CD4-positive, alpha-beta memory T cell (primary cell): ENCODE measurements at places on chromosomes 7 and 10. TPM values are rescaled to one million over a fixed set of nuclear protein-coding genes. Genes with fewer than 3 reads are reported as not detected.

- DNase-seq, result no peak
Measured at GRCh38 chr10:49329146-49329505, 30.2 kb downstream of the C10orf71 start.

DNA sequence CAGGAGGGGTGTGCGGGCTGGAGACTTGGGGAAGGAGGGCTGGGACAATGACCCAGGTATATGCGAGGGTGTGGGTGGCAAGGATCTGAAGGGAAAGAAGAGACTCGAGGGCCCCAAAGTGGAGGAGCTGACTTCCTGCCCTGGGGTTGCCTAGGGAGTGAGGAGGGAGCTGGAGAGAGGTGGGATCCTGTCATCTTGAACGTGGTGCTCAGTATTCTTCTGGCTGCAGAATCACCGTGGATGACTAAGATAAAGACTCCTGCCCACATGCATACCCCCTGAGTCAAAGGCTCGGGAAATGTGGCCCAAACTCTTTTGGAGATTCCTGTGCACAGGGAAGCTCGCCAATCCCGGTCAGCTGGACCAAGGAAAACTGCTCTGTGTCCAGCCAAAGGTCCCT, 31.2 kb downstream of the COL17A1 start:
- no peak for DNase-seq

AKR1C4 gene
- polyA plus RNA-seq, result not detected

CARD11 gene
- polyA plus RNA-seq, result 4.9 TPM

DNA sequence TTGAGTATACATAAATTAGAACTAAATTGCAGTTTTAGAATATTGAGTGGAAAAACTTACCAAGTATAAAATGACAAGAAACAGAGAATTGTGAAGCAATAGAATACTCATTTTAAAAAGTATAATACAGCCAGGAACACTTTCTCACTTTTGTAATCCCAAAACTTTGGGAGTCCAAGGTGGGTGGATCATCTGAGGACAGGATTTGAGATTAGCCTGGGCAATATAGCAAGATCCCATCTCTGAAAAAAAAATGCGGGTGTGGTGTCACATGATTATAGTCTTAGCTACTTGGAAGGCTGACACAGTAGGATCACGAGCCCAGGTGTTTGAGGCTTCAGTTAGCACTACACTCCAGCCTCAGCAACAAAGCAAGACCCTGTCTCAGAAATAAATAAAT, 440.9 kb upstream of the POT1 start:
- no peak for DNase-seq

GRCh38 chr10:12158111-12158510, 28.6 kb downstream of the SEC61A2 start:
- no peak for DNase-seq

C7orf33 gene
- polyA plus RNA-seq, result not detected

DNA sequence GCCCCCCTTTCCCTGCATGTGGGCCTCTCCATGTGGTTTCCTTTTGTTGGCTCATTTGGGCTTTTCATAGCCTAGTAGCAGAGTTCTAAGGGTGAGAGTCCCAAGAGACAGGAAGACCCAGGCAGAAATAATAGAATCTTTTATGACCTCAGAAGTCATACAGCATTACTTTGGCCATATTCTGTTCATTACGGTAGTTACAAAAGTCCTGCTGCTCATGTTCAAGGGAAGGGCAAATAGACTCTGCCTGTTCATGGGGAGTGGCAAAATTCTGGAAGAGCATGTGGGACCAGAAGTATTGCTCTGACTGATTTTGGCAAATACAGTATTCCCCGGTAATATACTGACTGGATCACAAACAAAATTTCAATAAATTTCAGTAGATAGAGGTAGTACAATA, 910.3 kb downstream of the LRMDA start:
- no peak for DNase-seq

- no peak for DNase-seq
Measured at GRCh38 chr10:33260403-33261149, 73.9 kb downstream of the NRP1 start.

GRCh38 chr7:155972247-155972646, 160.0 kb upstream of the SHH start:
- DNase-seq, result no peak

DNA sequence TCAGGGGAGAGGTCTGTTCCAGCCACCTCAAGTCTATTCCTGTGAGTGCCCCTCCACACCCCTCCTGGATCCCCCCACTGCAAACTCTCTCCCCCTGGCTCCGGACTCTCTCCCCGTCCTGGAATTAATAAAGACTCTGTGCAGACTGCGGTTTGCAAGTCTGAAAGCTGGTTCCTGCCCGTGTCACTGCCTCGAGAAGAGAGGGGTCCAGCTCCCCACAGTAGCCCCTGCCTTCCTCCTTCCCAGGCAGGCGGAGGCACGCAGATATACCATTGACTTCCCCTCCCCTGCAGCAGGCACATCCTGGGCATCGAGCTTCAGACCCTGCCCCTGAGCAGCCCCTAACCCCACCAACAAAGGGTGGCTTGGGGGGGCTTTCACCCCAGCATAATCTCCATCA, 2.2 kb upstream of the ELN start:
- DNase-seq, result no peak

DNA sequence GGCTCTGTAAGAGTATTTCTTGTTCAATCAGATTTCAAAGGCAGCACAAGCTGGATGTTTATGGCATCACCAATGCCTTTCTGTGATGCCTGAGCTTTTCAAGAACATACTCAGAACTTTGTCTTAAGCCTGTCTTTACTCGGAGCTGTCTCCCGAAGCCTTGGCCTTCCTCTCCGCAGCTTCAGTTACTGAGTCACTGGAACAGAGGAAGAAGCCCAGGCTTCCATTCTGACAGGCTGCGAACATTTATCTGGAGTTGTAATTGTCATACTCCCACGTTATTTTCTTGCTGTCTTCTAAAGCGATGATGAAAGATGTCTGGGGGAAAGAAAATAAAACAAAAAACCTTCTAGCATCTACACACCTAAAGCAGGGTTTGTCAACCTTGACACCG, 43.9 kb downstream of the GRK5 start:
- DNase-seq, result no peak

- no peak for DNase-seq
Measured at GRCh38 chr10:37972396-37972795, 4.1 kb downstream of the ZNF25 start.

GRCh38 chr7:122515404-122515803, 183.5 kb downstream of the RNF133 start:
- no peak for DNase-seq

SCART1 gene
- polyA plus RNA-seq, result 0.49 TPM

DNA sequence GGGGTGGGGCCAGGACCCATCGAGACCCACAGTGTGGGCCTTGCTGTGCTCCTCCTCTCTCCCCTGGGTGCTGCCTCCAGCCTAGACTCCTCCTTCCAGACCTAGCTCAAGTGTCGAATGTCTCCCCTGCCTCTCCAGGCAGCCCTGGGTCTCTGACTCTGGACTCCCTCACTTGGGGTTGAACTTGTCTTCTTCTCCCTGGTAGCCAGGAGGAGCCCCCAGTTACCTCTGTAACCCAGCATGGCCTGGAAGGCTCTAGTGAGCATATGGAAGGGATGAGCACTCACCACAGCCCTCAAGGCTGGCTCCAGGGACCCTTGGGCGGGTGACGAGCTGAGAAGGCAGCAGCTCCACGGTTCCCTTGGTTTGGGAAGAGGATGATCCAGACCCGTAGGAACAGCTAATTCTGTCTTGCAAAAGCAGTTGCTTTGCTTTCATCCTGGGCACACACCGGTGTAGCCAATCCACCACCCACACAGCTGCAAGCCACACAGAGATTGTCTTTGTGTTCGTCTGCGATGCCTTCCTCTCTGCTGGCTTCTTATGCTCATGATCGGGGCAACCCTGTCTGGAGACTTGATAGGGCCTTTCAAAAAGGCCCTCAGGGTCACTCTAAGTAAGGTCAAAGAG, 52.3 kb upstream of the ANTXRL start:
- no peak for DNase-seq

TMEM184A gene
- not detected for polyA plus RNA-seq

DNA sequence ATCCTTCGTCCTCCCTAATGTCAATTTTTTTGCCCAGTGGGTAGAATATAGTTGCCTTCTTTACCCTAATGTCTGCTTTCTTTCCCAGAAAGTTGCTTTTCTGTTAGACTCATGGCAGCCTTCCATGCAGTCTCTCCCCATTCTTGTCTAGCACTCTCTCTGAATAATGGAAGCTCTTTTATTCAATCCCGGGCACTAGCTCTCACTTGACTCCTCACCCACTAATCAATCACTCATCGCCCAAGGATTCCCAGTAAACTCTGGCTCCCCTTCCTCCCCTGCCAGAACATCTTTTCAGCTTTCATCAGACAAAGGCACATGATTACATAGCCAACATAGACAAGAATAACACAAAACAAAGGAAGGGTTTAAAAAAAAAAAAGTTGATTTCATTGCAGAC, 100.2 kb upstream of the RELN start:
- DNase-seq, result no peak

DNA sequence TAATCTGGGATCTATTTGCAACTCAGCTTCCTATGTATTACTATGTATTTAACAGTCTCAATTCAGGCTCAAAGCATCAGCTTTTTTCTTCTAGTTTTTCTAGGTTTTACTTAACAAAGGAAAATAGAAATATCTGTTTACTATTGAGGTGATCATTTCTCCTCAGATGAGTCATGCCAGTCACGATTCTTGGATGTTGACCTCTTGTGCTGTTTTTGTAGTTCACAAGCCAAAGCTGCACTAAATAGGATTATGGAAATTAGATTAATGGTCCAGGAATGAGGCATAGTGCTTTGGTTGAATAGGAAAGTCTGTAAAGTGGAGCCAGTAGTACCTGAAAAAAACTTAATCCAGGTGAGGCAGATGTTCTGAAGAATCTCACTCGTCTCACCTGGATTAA, 198.3 kb upstream of the KAT6B start:
- no peak for DNase-seq

PLPP4 gene
- not detected for polyA plus RNA-seq

DNA sequence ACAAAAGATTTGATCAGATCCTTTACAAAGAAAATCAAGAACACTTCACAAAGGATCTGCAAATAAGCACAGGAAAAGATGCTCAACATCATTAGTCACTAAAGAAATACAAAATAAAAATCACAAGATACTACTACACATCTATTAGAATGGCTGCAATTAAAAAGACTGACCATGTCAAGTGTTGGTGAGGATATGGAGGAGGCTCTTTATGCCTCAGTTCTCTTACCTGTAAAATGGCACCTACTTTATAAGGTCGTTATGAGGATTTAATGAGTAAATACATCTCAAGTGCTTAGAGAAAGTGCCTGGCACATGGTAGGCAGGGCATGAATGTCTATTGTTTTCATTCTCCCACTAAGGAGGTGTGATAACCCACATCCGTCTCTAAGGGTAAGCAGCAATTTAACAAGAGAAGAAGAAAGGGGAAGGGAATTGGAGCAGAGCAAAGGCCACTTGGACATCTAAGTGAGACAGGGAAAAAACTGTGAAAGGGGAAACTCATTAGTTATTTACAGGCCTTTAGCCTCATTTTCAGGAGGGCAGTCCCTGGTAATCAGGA, 157.5 kb upstream of the NFE2L3 start:
- no peak for DNase-seq

DNA sequence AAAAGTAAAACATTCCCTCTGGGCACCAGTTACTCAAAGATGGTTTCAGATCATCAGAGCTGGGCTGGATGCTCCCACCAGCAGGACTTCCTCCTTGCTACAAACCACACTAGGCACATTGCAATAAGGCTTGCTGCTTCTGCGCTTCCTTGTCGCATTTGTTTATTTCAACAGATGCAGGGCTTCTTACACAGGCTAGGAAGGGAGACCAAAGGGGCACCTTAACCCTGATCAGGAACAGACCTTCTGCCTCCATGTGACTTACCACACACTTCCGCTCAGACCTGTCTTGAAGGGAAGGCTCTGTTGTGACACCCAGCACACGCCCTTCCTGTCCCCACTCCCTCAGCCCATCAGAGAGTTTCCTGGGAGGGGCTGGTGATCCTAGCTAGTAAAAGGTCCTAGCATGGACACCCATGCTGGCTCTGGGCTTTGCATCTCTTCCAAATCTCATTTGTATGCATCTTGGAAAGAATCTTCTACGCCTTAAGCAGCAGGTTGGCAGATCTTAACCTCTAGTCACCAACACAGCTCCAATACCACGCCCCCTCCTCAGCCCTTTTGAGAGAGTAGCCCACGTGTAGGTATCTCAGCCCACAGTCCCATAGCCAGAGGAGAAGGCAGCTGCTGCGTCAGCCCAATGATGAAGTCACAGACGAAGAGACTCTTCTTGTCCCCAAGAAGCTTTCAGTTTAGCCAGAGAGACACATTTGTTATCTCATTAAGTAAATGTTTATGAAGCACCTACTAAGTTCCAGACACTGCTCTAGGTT, 47.1 kb upstream of the SVIL start:
- peak; percentile 81 for DNase-seq

DNA sequence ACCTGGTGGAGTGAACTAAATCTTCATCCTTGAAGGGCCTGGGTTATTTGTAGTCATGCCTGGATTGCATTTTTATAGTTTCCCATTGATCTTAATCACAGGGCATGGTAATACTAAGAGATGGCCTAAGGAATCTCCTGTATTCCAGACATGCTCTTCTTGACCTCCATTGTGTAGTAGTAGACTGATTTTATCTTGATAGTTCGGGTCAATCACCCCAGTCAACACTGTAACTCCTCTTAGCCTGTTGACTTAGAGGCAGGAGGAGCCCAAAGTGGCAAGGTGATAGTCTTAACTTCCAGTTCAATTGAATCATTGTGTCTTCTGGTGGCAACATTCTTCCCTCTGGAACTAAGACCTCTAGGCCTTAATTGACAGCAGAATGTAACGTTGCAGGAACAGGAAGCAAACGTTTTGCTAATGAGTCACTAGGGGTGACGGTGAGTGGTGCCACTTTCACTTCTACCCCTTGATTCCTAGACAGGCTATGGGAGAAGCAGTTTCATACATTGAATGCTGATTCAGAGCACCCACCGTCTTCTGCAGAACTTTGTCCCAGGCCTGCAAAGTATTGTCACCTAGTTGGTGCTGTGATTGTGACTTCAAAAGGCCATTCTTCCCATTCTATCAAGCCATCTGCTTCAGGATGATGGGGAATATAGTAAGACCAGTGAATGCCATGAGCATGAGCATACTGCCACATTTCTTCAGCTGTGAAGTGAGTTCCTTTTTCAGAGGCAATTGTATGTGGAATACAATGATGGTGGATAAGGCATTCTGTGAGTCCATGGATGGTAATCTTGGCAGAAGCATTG, 24.0 kb upstream of the PAPSS2 start:
- no peak for DNase-seq

EPHA1 gene
- 14.4 TPM for polyA plus RNA-seq
